GM12878 (cell line): ENCODE measurements at places on chromosomes 2 and 18.

GRCh38 chr18:51821610-51822009 is 518.4 kb upstream of the DCC start:
- no peak for DNase-seq

DNA sequence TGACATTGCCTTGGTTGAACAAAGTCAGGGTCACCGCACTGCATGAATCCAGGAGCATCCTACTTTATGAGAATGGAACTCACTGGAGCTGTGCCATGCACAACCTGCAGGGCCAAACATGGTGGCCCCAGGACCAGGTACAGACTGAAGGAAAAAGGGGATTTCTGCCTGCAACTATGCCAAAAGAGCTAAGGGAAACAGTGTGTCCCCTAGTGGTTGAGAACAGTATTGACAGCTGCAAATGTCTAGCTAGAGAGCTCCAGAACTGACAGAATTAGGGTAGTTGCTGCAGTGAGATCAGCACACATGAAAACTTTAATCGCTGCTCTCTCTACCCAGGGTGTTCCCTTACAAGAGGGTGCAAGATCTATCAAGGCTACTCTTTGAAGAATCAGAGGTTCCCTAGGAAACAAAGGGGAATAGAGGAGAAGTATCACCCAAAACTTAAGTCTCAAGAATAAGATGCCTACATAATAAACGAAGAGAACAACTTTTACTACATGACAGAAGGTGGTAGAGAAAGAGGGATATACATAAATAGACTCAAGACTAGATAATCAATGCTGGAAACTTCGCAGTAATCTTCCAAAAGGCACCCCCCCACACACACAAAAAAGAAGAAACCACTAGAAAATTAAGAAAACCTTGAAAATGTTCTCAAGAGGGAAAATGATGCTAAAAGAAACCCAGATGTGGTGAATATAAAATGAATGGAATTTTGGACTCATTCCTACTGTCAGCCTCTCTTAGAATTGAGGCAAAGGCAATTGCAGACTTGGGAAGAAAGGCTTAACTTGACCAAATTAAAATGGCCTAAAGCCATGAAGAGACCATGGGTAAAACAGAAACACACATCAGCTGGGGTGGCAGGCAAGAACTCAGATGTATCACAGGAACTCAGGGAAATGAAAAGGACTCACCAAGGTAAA is 43.6 kb upstream of the IHH start:
- DNase-seq = no peak

- no peak for DNase-seq
Observed at GRCh38 chr2:74212702-74213410, 14.4 kb downstream of the MTHFD2 start.

GRCh38 chr2:181354626-181355025 is 102.6 kb upstream of the ITGA4 start:
- no peak for DNase-seq

GRCh38 chr2:149329489-149330126 is 779 bp upstream of the LYPD6 start:
- DNase-seq = no peak

DNA sequence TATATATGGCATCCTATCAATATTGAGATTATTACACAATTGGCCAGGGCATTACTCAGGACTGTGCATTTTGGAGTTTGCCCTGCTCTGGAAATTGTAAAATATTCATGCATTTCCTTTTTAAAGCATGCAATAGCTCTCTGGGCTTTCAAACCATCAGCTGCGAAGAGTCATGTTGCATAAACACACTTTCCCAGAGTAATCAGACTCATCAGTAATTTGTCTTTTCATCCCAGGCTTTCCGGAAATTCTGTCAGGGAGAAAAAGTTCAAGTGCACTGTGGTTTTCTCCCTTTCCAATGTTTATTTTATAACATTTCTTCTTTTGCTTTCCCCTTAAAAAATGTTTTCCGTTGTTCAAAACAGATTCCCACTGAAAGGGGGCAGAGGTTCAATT is 38.9 kb upstream of the FHL2 start:
- DNase-seq = no peak

- no peak for DNase-seq
Observed at GRCh38 chr18:76721207-76721996, 101.0 kb upstream of the ZNF236 start.

- DNase-seq = no peak
Observed at GRCh38 chr18:63223837-63224236, 95.7 kb downstream of the BCL2 start.

DNA sequence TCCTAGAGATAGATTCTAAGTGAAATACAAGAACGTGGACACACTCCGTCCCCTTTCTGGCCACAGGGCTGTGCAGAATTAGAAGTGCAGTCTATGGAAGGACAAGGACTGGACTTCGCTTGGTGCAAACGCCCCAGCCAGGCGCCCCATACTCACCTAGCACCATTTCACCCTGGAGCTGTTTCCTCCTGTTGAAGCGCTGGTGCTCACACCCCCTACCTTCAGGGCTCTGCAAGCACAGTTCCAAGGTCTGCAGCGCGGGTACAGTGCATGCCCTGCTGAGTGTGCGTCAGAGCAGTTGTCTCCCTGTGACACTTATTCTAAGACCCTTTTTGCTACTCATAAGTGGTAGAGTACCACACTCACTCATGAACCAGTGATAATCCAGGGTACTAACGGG is 3.0 kb downstream of the HPCAL1 start:
- no peak for DNase-seq

- DNase-seq = no peak
Observed at GRCh38 chr2:127094509-127095366, 12.2 kb downstream of the BIN1 start.

DNA sequence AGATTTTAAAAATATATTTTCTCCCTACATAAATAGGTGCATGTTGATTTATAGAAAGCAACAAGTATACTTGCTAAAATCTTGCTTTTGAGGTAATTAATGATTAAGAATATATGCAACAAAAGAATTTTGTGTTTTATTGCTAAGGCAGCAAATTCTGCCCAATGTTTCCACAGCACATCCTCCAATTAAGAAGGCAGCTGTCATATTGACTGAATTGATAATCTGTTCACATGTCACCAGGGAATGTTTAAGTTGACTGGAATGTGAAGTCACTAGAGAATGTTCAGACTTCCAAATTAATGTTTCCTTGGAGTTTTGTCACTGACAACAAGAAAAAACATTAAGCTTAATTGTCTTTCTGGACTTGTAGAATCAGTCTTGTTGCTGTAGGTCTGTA is 1602.7 kb upstream of the SLC39A10 start:
- no peak for DNase-seq

- DNase-seq = no peak
Observed at GRCh38 chr2:230346921-230347533, 20.0 kb downstream of the SP140L start.

DNA sequence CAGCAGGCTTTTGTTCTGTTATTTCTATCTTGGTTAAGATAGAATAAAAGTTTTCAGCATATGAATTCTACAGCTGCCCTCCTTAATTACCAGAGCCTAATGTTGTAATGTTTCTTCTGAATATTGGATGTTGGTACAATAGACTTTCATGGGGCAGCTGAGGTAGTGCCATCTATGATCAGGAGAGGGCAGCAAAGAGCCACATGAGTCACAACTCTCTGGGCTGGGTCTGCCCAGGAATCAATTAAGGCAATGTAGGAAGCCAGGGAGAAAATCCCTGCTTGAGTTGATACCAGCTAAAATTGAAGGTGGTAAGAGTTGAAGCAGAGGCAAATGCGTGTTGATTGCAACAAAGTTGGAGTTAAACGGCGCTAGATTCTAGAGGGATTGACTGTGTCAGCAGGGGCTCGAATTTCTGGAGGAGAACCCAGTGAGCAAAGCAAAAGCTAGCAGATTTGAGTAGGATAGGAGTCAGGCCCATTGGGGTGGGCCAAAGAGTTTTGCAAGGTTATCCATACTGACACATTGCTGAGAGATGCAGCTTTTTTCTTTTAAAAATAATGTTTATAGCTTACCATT is 10.6 kb upstream of the MC5R start:
- no peak for DNase-seq

- DNase-seq = no peak
Observed at GRCh38 chr2:8653485-8653884, 28.4 kb upstream of the ID2 start.
